ENCODE measurements at places on chromosomes 7 and 10.

GRCh38 chr7:48964074-48964473 lies 39.7 kb downstream of the CDC14C start:
- DNase-seq: no peak

DNA sequence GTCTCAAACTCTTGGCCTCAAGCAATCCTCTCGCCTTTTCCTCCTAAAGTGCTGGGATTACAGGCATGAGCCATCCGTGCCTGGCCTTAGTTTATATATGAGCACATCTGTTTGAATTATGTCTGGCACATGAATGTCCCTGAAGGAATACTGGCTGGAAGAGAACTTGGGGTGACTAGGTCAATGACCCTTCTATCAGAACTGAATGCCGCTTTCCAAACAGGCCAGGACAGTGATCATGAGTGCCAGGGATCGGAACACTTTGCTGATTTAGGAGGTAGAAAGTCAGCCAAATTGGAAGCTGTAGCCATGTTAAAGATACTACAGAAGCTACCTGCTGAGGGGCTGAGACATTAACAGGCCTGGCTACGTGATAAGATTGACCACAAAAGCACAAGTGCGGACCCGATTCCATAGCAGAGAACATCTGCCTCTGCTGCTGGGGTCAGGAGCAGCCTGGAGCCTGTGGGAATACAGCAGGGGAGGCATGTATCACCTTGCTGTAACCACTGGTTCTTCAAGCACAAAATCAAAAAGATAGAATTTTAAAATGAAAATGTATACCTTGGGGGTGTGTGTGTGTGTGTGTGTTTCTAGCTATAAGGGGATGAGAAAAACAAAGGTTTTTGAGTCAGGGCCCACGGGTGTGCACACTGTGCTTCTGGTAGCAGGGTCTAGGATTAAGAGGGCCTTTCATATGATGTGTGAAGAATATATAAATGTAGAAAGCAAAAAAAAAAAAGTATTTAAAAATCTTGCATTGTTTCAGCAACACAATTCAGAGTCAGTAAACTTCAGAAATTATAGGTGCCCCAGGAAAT lies 293.7 kb downstream of the BBS9 start:
- DNase-seq: no peak

- no peak for DNase-seq
Measured at GRCh38 chr7:134034652-134035051, 92.5 kb upstream of the LRGUK start.

DNA sequence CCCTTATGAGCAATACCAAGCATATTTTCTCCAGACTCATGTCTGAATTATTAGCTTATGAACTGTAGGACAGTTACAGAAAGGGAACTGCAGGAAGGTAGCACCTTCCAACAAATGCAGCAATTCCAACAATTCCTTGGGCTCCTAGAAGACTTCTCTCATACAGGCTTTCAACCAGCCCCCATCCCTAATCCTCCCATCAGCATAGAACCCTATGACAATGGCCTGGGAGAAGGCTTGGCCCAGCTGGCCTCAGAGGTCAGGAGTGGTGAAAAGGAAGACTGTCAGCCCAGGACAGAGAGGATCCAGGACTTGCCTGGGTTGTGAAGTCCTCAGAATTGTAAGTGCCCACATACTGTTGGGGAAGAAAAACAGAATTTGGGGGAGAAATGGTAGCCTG lies 5.9 kb downstream of the VPS41 start:
- no peak for DNase-seq

Data from naive thymus-derived CD4-positive, alpha-beta T cell (primary cell).